ENCODE measurements at places on chromosomes 1 and 21.

DNA sequence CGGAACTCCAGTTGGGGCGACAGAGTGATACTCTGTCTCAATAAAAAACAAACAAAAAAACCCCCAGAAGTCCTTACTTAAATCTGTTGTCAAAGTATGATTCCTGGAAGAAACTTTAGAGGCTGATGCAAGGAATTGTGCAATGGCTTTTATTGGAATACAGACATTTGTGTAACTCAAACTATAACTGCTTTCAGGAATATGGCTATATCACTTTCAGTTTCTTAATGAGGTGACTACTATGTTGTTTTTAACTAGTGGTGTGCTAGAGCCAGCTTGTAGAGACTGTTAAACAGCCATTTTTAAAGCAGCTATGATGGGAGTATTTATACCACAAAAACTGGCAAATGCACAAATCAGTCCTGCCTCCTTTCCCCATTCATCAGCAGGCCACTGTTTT lies 22.7 kb upstream of the DNAJC28 start:
- DNase-seq, result no peak

- no peak for DNase-seq
Measured at GRCh38 chr21:23695443-23695842, 1911.8 kb downstream of the MRPL39 start.

GRCh38 chr1:115338457-115338820 lies 390 bp upstream of the NGF start:
- no peak for DNase-seq

DNA sequence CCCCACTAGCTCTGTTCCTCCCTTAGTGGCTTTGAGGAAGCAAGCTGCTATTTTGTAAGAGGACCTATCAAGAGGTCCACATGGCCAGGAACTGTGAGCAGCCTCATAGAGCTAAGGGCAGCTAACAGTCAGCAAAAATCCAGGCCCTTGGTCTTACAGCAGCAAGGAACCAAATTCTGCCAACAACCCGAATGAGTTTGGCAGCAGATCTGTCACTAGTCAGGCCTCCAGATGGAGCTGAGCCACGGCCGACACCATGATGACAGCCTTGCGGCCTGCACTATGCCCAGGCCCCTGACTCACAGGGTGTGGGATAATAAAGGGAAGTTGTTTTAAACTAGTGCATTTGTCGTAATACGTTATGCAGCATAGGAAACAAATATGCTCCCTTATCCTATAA lies 28.0 kb upstream of the H3-3A start:
- no peak for DNase-seq

DNA sequence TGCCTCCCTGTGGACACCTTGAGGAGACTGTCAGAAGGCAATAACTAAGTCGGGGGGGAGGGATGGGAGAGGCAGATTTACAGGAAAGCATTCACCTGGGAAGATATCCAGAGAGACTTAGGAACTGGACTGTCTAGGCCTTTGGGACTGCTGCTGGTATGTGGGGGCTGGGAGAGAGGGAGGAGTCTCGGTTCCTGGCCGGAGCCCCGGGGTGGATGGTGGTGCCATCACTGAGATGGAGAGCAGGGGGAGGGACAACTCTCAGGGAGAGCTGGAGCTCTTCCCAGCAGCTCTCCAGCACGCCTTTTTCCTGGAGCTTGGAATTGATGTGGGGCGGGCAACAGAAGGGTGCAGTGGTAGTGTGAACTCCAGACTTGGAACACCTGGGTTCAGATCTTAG lies 22.1 kb downstream of the PTPRF start:
- no peak for DNase-seq

GRCh38 chr1:30184393-30185141 lies 538.8 kb downstream of the MATN1 start:
- no peak for DNase-seq

GRCh38 chr1:203935321-203935720 lies 73.9 kb downstream of the SNRPE start:
- no peak for DNase-seq

DNA sequence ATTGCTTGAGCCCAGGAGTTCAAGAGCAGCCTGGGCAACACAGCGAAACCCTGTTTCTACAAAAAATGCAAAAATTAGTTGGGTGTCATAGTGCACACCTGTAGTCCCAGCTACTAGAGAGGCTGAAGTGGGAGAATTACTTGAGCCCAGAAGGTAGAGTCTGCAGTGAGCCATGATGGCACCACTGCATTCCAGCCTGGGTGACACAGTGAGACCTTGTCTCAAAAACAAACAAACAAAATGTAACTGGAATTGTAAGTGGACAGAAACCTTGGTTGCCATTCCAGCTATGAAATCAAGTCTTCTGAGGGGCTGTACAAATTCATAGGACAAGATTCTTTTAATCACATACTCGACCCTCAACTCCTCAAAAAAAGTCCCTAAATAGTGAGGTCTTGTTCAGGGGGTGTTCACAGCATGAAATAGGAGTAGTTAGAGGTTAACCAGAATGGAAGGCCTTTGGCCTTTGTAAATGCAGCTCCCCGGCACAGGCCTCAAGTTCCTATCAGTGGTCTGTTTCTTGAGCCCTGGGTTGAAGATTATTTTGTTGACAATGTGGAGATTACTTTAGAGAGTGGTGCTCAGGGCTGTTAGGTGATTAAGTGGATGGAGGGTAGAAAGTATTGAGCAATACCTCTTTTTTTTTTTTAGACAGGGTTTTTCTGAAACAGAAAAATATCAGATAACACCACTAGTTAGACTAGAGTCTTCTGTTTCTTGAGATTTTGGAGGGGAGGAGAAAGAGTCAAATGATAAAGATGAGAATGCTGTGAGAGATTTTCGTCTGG lies 138.7 kb upstream of the ZNF648 start:
- no peak for DNase-seq

DNA sequence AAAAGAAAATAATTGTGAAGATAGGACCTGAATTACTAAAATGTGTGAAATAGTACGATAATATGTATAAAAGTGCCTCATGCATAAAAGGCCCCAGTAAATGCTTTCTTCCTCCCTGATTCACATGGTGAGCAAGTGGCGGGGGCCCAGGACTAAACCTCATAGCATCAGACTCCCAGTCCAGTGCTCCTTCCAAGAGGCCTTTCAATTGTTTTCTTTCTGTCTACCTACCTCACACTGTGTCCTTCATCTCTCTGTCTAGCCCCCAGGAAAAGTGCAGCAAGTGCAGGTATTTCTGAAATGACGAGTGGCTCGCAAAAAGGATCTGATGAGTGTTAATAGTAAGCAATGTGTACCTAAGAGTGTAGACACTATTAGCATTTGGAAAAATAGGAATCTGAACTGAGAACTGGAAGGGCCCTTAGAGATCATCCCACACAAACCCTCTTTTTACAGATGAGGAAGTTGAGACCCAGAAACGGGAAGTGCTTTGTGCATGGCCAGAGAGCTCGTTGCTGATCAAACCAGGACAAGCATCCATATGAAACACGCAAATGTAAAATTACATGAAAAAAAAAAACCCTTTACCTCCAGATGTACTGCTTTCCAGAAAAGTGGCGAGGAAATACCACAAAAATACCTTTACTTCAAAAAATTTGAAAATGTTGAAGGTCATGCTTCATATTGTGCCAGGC lies 118.2 kb upstream of the HOOK1 start:
- DNase-seq, result no peak

DNA sequence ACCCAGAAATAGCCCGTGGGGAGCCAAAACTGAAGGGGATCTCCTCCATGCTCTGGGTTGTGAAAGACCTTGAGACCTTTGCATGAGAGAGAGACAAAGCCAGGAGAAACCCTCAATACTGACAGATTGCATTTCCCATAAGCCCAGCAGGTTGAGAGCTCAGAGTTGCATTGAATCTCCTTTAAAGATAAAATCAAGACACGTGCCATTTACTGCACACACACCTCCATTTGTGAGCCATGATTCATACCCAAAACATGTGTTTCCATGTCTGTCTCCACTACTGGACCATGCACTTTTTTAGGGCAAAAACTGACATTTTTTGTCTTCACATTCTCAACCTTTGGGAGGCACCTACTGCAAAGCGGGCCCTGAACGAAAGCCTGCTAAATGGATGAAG lies 144.0 kb upstream of the NRIP1 start:
- no peak for DNase-seq
